ENCODE measurements at places on chromosomes 4 and X.
A peak's percentile ranks its signal among the peaks of the same experiment; 100 is the strongest.

GRCh38 chr4:101067383-101067782 is 279.9 kb downstream of the PPP3CA start:
- DNase-seq = no peak

GRCh38 chr4:154120006-154120676 is 331.3 kb upstream of the SFRP2 start:
- no peak for DNase-seq

GRCh38 chr4:152028131-152028530 is 267.3 kb upstream of the GATB start:
- no peak for DNase-seq

DNA sequence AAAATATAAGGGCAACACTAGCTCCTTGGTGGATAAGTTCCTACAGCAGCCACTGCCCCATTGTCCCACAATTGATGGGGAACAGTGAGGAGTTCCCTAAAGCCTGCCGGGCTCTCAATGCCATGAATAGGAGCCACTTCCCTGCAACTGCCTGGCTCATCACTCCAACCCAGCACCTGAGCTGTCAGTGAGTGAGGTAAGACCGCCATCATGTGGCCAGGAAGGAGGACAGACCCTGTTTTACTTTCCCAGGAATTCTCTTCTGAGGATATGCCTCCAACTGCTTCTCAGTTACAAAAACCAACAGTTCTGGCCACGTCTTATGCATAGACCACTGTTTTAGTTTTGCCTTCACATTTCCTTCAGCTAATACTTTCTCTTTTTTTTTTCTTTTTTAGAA is 45.5 kb downstream of the SRPX start:
- no peak for DNase-seq

GRCh38 chrX:118215346-118215745 is 98.7 kb upstream of the KLHL13 start:
- no peak for DNase-seq

DNA sequence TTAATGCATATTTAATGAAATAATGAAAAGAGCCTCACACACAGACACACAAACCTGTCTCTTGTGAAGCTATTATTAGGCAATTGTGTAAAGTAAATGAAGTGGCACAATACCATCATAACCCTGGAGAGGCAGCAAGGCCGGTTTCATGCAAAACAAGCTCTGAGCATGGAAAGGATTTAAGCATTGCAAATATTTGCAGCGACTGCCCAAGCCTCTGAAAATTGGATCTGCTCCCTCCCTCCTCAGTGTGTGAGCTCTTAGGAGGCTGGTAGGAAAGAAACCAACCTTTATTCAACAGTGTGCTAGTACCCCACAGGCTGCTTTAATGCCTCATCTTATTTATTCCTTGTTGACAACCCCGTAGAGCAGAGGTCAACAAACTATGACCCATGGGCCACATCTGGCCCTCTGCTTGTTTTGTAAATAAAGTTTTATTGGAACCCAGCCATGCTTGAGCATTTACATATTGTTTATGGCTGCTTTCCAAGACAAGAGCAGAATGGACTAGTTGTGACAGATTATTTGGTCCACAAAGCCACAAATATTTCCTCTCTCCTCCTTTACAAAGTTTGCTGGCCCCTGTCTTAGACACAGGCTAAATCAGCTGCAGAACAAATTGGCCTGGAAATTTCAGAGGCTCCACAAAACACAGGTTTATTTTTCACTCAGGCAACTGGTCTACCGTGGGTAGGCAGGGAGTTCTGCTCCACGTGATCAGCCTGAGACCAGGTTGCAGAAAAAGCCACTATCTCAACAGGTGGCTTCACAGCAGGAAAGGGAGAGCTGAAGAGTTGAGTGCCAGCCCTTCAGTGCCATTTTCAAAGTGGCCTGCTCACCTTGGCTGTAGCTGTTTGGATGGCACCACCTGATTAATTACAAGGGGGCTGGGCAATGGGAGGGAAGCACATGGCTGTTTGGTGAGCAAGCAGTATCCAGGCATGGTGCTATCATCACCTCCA is 16.8 kb downstream of the RS1 start:
- no peak for DNase-seq

DNA sequence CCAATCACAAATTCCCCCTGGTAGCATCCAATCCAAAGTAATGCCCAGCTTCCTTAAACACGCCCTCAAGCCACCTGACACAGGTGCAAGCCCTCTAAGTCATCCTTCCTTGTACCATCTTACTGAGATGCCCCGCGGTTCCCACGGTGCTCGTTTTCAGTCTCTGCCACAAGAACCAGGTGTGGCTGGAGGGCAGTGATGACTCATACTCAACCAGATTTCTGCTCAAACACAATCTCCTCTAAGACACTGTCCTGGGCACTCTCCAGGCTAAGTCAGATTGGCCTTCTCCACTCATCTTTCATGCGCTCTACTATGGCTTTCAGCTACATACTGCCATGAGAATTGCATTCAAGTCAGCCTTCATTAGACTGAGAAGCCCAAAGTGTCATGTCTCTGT is 3.5 kb downstream of the SH3KBP1 start:
- DNase-seq = no peak

GRCh38 chr4:135256111-135256510 is 1054.5 kb upstream of the PABPC4L start:
- DNase-seq = no peak

GRCh38 chrX:19774905-19775304 is 112.5 kb downstream of the SH3KBP1 start:
- DNase-seq = no peak

GRCh38 chr4:188400451-188400850 is 261.2 kb downstream of the TRIML1 start:
- no peak for DNase-seq

GRCh38 chrX:68084765-68085164 is 348.5 kb downstream of the OPHN1 start:
- no peak for DNase-seq

- no peak for DNase-seq
Observed at GRCh38 chr4:4289597-4289940, 385 bp downstream of the LYAR start.

- DNase-seq = no peak
Observed at GRCh38 chr4:1819284-1819683, 26.2 kb downstream of the FGFR3 start.

- no peak for DNase-seq
Observed at GRCh38 chr4:155887847-155888570, 15.5 kb upstream of the TDO2 start.

DNA sequence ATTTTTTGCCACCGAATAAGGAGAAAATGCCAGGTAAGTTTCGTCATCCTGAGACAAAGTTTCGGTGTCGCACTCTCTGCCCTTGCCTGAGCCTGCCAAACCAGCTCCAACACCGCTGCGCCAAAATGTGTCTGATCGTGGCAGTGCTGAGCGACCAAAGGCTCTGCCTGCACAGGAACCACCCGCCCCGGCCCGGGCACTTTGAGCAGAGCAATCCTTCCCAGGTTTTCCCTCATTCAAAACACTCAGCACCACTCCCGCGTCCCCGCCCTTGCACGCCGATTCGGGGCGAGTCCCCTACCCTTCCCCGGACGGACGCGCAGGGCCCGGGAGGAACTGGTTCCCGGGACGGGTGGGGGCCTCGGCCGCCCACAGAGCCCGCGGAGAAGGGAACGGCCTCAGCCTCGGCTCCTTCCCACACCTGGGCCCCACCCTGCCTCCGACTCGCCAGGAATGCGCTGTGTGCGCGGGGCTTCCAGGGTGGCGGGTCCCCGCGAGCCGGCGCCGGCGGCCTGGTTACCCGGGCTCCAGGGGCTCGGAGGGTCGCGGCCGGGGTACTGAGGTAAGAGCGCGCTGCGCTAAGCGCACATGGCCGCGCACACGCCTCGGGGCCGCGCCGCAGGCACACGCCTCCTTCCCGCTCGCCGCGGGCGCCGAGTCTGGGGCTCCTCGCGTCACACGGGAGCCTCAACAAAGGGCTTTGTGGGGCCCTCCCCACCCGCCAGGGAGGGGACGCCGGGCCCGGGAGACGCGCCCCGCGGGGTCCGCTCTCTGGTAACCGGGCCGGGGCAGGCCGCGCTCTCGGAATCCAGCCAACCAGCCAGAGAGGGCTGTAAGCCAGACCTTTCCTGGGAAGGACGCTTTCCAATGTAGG is at the start of gene C4orf36:
C4orf36 (minus strand) TSS at position 661 of the 874 bp plus-strand sequence. CDS start 902 bp downstream, outside the sequence.
- DNase-seq = peak; percentile 69

- no peak for DNase-seq
Observed at GRCh38 chr4:19285146-19285545, 966.6 kb upstream of the SLIT2 start.

- DNase-seq = peak; percentile 15
Observed at GRCh38 chr4:167622481-167623240, 388.4 kb upstream of the SPOCK3 start.

- DNase-seq = no peak
Observed at GRCh38 chr4:24067367-24068193, 177.7 kb upstream of the PPARGC1A start.

- no peak for DNase-seq
Observed at GRCh38 chr4:91812319-91812718, 491.4 kb upstream of the GRID2 start.

GRCh38 chr4:114783215-114783595 is 184.6 kb downstream of the UGT8 start:
- DNase-seq = no peak

- no peak for DNase-seq
Observed at GRCh38 chrX:107573016-107573415, 55.3 kb upstream of the PRPS1 start.

- DNase-seq = no peak
Observed at GRCh38 chr4:160224049-160224448, 1121.2 kb downstream of the RAPGEF2 start.

GRCh38 chr4:99986792-99987191 is 36.7 kb upstream of the H2AZ1 start:
- no peak for DNase-seq
